ENCODE measurements at places on chromosomes 16 and 17.
A peak's percentile ranks its signal among the peaks of the same experiment; 100 is the strongest.

DNA sequence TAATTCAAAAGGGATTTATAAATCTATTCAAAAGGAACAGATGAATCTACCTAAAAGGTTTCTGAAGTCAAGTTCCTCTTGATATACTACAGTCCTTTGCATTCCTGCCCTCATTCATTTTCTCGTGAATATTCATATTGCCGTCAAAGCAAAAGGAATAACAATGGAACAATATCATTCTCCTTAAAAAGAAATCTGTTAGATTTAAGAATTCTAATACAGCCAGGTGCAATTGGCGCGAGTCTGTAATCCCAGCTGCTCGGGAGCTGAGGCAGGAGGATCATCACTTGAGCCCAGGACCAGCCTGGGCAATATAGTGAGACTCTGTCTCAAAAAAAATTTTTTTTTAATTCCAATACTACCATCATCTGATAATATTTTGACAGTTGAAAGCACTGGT is 130.3 kb downstream of the BRIP1 start:
- no peak for DNase-seq

DNA sequence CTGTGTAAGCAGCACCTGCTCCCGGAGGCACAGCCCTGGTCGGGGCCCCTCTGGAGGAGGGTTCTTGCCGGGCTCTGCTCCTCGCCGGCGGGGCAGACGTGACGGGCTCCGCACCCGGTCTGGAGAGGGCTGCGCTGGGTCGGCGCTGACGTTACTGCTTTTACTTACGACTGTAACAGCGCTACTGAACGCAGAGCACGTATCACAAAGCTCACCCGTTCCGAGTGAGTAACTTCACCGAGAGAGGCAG is 1.3 kb upstream of the RAB40C start:
- DNase-seq = no peak

DNA sequence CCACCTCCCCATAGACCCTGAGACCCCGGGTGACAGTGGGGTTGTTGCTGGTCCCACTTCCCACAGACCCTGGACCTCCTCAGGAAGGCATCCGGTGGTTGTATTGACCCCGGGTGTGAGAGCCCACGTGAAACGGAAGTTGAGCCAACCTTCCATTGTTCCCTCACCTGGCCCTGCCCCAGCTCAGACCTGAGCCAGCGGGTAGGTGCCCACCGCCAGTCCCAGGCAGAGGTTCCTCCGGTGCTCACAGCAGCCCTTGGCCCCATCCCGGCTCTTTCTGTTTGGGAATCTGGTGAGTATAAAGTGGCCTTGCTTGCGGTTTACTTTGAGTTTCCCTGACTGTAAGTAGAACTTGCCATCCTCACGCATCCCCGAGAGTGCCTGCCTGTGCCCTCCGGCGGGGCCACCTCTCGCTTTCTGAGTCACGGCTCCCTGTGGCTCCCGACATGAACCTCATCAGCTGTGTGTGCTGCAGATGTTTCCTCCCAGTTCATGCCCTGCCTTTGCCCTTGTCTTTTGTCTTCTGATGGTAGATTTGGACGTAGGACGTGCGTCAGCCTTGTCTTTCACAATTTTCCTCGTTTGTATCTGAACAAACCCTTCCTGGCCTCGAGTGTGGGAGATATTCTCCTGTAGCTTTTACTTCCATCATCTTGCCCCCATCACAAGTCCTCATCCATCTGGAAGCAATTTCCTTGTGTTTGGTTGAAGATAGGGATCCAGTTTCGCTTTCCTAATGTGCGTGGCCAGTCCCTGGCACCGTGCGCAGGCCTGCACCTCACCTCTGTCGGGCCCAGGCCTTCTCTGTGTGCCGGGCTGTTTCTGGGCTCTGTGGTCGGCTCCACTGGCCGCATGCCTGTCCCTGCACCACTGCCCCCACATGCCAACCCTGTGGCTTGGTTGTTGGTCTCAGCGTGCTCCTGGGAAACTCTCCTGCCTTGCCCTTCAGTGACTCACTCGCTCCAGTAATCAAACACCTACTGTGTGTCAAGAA is 76.0 kb downstream of the METRNL start:
- DNase-seq = no peak

GRCh38 chr16:30924076-30924912 is 922 bp downstream of the FBXL19 start:
- DNase-seq = no peak

- no peak for DNase-seq
Measured at GRCh38 chr17:2794111-2794803, 2.0 kb upstream of the RAP1GAP2 start.

DNA sequence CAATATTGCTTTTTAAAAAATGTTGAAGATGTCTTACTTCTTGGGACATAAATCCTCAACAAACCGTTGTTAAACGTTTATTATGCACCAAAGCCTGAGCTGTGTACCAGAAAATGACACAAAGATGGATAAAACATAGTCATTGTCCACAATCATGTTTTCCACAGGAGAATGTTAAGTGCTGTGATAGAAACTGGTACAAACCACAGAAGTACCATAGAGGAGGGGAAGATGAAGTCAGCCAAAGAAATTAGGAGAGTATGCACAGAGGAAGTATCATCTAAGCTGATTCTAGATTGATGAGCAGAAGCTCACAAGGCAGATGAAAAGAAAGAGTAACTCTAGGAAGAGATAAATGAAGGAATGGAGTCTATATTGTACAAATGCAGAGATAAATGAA is 142.6 kb upstream of the HLF start:
- no peak for DNase-seq

GRCh38 chr17:32335687-32336086 is 6.3 kb downstream of the C17orf75 start:
- DNase-seq = no peak

DNA sequence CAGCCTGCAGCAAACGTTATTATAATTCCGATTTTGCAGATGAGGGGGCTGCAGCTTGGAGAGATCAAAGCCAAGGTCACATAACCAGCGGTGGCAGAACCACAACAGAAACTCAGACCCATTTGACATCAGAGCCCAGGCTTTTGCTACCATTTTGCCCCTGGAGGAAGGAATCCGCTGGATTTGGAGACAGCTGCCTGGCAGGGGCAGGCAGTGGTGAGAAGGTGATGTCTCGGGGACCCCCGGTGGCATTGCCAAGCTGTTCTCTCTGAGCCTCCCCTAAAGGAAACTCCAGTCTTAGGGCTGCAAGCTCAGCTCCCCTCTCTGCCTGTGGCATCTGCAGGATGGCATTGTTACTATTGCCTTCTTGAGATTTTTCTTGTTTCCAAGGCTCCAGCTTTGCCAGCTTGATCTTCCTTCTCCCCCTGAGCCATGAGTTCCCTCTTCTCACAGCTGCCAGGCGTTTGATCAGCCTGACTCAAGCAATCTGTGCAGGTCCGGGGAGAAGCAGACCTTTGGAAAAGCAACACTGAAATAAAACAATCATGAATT is 40.8 kb downstream of the AIPL1 start:
- no peak for DNase-seq

GRCh38 chr16:80144191-80144590 is 396.6 kb upstream of the DYNLRB2 start:
- DNase-seq = no peak

GRCh38 chr17:6471531-6472465 is 27.5 kb downstream of the PIMREG start:
- DNase-seq = no peak

DNA sequence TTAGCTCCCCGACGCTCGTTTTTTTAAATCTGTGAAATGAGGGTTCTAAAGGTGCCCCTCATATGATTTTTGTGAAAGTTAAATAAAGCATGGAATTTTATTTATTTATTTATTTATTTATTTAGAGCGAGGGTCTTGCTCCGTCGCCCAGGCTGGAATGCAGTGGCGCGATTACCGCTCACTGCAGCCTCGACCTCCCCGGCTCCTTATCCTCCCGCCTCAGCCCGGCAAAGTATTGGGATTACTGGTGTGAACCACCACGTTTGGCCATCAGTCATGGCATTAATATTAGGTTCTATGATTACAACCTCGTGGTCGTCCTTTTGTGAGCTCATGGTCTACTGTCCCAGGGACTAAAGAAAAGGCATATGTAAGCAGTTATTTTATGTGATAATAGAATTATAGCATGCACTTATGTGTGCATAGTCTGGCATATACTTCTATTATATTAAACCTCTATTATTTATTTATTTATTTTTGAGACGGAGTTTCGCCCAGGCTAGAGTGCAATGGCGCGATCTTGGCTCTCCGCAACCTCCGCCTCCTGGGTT is 557 bp upstream of the LUC7L start:
- no peak for DNase-seq

- DNase-seq = no peak
Measured at GRCh38 chr16:81767987-81768592, 11.0 kb upstream of the PLCG2 start.

DNA sequence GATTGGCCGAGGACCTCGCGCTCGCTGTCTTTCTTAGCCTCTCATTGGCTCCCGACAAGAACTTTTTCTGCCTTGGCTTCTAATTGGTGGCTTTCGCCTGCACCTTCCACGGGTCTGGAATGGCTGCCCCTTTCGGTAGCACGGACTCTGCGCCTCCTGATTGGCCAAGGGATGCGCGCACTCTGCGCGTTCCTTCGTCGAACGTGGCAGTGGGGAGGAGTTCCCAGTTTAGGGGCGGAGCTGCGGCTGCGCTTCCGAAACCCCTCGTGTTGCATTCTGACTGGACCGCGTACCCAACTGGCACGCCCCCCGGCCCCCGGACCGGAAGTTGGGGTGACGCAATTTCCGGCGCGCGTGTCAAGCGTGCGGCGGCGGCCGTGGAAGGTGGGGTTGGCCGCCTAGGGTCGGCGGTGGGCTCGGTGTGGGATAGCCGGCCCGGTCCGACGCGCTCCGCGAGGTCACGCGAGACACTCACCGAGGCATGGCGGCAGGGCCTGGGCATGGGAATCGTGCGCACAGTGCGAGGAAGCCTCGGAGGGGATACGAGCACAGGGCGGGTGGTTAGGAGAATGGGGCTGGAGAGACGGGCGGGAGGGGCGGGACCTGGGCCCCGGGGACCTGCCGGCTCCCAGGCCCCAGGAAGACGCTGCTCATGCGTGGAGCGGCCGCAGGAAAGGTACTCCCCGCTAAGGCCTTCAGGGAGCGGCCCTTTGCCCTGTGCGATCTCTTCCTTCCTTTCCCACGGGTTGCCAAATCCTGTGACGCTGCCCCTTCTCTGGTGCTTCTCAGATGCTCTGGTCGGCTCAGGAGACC is 627 bp upstream of the P4HB start:
- DNase-seq = peak; percentile 98

DNA sequence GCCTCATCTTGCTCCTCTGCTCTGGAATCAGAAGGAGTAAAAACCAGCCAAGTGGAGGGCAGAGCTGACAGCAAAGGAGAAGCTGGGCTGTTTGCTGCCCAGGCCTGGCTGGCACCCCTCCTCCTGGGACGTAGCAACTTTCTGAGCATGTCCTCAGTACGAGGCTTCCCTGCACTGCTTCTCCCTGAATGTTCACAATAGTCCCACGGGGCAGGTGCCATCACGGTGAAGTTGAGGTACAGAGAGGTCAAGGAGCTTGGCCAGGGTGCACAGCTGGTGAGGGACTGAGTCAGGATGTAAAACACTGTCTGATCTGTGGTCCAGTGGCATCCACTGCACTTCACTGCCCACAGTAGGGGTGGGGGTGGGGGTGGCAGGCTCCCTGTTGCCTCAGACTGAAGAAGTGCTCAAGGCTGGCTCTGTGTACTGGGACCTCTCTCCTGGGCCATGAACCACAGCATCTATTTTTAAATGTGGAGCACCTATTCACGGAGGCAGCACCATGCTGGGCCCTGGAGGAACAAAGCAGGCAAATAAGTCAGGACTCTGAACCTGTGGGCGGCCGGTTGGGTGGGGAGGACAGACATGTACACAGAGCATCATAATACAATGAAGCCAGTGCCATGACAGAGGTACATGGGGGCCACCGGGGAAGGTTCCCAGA is 369.5 kb downstream of the SEC14L1 start:
- DNase-seq = no peak

- peak; percentile 35 for DNase-seq
Measured at GRCh38 chr16:85369741-85370528, 243.2 kb upstream of the GSE1 start.

- no peak for DNase-seq
Measured at GRCh38 chr17:64075913-64076312, 54.0 kb downstream of the ERN1 start.

- DNase-seq = no peak
Measured at GRCh38 chr16:14400285-14400977, 229.6 kb downstream of the PARN start.

DNA sequence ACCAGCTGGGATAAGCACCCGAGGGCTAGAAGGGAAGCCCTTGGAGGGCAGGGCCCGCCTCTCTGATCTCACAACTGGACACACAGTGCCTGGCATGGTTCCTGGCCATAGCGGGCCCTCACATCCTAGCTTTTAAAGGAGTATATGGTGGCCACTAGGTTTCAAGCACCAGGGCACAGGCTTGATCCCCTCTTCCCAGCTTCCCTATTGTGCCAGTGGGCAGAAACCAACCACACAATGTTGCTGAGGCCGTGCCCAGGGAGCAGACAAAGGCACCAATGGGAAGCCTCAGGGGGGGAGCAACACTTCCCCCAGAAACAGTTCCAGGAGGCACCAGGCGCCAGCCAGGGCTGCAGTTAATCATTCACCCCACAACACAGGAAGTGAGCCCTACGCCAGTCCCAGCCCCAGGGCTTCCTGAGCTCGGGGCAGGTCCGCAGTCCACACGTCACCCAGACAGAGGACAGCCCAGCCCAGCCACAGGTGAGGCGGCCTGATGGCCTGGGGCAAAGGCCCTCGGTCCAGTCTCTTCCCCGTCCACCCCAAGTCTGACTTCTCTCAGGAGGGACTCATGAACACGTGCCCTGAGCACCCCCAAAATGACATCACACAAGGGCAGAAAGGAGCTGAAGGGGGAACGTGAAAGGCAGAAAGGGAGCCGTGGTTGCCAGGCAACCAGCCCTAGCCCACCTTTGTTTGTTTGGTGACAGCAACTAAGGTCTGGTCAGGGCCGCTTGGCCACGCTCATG is 12.8 kb downstream of the SMIM5 start:
- no peak for DNase-seq

- DNase-seq = no peak
Measured at GRCh38 chr17:76480632-76481031, 13.2 kb downstream of the AANAT start.

GRCh38 chr16:84700446-84701300 is 873 bp downstream of the USP10 start:
- DNase-seq = no peak

DNA sequence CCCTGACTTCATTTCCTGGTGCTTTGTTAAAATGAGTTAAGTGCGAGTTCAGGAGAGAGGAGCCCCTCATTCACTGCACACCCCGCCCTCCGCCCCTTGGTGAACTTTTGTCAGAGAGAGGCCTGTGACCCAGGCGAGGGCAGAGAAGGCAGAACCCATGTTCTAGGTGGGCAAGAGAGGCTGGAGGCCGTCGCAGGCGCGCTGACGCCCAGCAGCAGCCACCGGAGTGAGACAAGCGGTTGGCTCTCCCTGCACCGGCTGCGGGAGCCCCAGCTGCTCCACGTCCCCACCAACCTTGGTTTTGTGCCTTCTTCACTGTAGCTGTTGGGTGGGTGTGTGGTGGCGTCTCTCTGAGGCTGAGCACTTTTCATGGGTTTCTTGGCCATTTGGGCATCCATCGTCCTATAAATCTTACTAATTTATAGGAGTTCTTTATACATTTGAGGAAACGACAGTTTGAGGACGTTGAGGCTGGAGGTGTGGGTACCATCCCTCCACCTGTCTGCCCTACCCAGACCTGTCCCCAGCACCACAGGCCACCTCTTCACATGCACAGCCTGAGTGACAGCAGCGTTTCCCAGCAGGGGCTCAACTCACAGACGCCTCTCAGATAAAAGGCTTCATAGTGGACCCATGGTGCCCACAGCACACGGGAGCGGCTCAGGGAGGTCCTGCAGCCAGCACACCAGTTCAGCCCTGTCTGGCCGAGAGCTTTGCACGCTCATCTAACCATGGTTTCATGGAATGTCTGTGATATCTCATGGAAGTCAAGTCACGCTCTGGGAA is 45.2 kb upstream of the CBFA2T3 start:
- DNase-seq = no peak

GRCh38 chr17:60745544-60745943 is 67.9 kb downstream of the BCAS3 start:
- no peak for DNase-seq
